ENCODE measurements at places on chromosomes 7 and 10.

GRCh38 chr7:154423231-154423630, 371.0 kb downstream of the DPP6 start:
- no peak for DNase-seq

- no peak for DNase-seq
Measured at GRCh38 chr7:4998910-4999309, 39.9 kb upstream of the MMD2 start.

DNA sequence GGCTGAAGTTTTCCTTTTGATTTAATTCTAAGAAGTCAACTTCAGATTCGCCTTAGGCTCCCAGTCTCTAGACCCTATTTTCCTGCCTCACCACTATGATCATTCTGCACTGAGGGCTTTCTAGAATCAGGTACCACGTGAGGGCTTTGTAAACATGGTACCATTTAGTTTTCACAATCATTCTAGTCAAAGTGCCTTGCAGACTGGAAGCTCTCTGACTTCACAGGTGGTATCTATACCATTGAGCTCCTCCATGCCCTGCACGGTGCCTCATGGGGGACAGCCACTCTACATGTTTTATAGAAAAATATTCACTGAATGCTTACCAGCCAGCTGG, 106.5 kb downstream of the ABLIM1 start:
- no peak for DNase-seq

GRCh38 chr10:125816548-125816947, 6.5 kb downstream of the UROS start:
- DNase-seq = no peak

GRCh38 chr10:3107426-3107961, 40.1 kb downstream of the PFKP start:
- DNase-seq = no peak

Data from stimulated activated CD4-positive, alpha-beta T cell treated with anti-CD3 and anti-CD28 coated beads, Interleukin-1b, Interleukin-23, amount 100 ng/mL, for 1 hour (primary cell).